ENCODE measurements at places on chromosomes 3 and 15.
A peak's percentile ranks its signal among the peaks of the same experiment; 100 is the strongest.

DNA sequence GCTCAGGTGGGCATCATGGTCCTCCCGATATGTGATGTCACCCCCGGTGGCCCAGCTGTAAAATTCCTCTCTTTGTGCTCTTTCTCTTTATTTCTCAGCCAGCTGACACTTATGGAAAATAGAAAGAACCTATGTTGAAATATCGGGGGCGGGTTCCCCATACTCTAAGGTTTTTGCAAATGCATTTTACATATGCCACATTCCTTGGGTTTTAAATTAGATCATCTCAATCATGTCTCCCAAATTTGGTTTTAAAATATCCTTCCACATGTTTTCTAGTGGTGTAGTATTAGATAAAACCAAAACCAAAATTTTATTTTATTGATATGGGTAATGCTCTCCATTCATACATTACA is 4.4 kb upstream of the TMEM62 start:
- DNase-seq = no peak

- DNase-seq = peak; percentile 1
Measured at GRCh38 chr3:61903931-61904657, 342.7 kb downstream of the PTPRG start.

- no peak for DNase-seq
Measured at GRCh38 chr15:83651541-83651940, 2.4 kb upstream of the ADAMTSL3 start.

- DNase-seq = peak; percentile 40
Measured at GRCh38 chr3:49806850-49807249, 3.8 kb downstream of the INKA1 start.

DNA sequence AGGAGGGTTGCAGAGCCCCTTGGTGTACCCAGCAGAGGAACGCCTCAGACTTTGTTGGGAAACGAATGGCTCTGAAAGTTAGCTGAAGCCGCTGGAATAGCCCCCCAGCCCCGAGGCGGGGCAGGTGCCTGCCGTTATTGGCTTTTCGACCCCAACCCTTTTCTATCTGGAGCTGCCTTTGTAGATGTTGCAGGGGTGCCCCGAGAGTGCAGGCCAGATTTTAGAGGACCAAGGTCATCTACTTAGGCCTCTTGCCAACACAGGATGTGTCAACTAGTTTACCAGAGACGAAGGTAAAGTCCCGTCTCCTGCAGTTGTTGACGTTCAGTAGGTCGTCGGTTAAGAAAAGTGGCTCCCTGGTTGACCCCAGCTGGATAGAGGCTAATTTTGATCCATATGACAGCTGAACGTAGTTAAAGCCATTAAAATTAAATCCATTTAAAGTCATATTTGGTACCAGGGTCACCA is 579 bp upstream of the UBE3A start:
- DNase-seq = peak; percentile 35

GRCh38 chr3:171175741-171176234 is 149.3 kb upstream of the SLC2A2 start:
- DNase-seq = no peak

- no peak for DNase-seq
Measured at GRCh38 chr15:52879904-52880303, 89.8 kb upstream of the ONECUT1 start.
